MV-4-11 (cell line): ENCODE measurements at places on chromosomes 4 and X.
A peak's percentile ranks its signal among the peaks of the same experiment; 100 is the strongest.

GRCh38 chrX:152072236-152072635 is 66.1 kb downstream of the MAGEA10 start:
- peak; percentile 0 for DNase-seq

- DNase-seq = peak; percentile 34
Observed at GRCh38 chrX:63702556-63702955, 82.5 kb downstream of the ARHGEF9 start.

GRCh38 chr4:40837094-40837870 is 87.5 kb downstream of the NSUN7 start:
- DNase-seq = no peak

DNA sequence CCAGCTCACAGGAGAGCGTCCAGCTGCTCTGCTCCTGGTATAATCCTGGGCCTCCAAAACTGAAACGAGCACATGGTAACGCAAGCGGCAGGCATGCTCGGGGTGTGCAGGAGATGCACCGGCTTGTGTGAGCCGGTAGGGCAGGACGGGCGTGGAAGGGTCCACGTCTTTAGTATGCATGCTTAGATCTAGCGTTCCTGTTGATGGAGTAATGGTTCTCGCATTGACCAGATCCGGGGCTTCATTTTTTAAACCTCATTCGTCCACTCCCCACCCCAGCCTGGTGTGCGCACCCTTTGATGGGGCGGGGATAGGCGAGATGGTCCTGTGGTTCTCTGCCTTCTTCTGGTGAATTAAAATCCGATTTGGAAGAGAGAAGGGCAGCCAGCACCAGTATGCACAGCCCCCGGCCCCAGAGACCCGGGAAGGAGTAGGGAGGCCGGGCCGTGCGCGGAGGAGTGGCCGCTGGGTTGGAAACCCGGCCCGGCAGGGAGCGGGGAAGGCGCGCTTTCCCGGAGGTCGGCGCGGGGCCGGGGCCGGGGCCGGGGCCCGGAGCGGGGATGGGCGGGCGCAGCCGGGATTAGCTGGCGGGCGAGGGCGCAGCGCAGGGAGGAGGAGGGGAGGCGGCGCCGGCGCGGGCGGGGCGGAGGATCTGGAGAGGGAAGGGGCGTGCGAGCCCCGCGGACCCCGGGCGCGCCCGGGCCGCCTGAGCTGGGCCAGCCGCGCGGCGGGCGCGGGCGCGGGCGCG is 39.9 kb downstream of the FAM149A start:
- no peak for DNase-seq

DNA sequence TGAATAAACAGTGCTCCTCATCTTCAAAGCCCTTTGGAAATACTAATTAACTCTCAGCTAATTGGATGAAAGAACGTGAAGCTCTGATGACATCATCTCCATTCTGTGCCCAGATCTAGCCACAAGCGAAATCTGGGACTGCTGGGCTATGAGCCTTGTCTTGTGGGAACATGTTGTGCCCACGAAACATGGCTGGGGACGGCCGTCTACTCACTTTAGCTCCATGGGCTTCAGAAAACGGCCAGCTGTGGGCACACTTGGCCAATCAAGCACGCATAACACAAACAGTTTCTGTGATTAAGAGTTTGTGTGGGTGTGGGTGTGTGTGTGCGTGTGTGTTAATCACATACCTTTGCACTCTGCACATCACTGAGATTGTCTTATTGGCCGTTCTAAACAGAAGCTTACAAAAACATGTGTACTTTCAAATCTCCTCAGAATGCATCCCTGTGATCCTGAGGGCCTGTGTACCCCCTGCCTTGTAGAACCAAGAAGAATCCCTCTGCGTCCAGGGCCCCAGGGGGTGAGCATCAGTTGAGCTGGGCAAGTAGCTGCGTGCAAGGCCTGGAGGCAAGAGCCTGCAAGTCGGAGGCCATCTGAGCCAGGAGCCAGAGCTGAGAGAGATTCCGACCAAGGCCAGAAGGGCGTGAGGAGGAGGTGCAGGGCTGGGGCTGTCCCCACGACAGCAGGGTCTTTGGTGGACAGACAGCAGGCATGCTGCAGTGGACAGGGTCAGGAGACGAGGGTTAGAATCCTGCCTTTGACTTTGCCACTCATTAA is 18.7 kb upstream of the ZNF185 start:
- no peak for DNase-seq

GRCh38 chr4:89152972-89153371 is 41.6 kb downstream of the TIGD2 start:
- DNase-seq = no peak

DNA sequence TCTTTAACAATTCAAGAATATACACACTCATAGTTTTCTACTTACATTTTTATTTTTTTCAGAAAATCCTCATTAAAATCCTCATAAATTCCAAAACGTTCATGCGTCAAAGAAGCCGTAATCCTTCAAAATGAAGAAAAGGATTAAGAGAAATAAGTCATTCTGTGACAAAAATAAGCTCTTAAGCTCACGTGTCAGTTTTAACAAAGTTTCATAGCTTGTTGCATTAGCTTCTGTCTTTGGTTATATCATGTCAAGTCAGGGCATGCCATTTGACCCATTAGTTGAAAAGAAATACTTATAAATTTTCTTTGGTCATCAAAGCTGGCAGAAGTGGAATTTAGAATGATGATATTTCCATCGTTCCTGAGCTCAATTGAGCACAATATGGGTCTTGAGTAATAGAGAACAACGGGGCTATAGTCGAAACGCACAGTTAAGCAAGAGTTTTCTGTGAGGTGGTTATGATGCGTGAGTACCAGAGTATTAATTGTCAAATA is 185.2 kb upstream of the CTSO start:
- DNase-seq = no peak

DNA sequence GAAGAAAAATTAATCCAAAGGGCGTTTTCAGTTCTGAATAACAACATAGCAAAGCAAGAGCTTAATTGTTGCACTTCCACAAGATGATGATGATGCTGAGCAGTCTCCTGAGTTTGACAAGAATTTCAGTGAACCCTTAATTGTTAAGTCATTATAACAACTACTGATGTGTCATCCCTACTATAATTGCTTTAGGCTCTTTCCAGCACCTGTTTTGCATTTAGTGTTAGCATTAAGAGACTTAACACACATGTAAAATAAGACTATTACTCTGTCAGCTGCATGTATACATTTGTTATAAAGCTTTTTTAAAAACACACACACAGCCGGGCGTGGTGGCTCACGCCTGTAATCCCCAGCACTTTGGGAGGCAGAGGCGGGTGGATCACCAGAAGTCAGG is 37.9 kb upstream of the GALNT7 start:
- DNase-seq = no peak

GRCh38 chr4:99687120-99687519 is 29.5 kb upstream of the C4orf54 start:
- no peak for DNase-seq

GRCh38 chrX:39513836-39514235 is 583.9 kb downstream of the BCOR start:
- no peak for DNase-seq

GRCh38 chr4:113990886-113991285 is 11.4 kb upstream of the ARSJ start:
- no peak for DNase-seq

GRCh38 chr4:22202975-22203710 is 254.6 kb upstream of the KCNIP4 start:
- no peak for DNase-seq

- DNase-seq = peak; percentile 85
Observed at GRCh38 chr4:107718351-107718965, 1.6 kb downstream of the PAPSS1 start.

DNA sequence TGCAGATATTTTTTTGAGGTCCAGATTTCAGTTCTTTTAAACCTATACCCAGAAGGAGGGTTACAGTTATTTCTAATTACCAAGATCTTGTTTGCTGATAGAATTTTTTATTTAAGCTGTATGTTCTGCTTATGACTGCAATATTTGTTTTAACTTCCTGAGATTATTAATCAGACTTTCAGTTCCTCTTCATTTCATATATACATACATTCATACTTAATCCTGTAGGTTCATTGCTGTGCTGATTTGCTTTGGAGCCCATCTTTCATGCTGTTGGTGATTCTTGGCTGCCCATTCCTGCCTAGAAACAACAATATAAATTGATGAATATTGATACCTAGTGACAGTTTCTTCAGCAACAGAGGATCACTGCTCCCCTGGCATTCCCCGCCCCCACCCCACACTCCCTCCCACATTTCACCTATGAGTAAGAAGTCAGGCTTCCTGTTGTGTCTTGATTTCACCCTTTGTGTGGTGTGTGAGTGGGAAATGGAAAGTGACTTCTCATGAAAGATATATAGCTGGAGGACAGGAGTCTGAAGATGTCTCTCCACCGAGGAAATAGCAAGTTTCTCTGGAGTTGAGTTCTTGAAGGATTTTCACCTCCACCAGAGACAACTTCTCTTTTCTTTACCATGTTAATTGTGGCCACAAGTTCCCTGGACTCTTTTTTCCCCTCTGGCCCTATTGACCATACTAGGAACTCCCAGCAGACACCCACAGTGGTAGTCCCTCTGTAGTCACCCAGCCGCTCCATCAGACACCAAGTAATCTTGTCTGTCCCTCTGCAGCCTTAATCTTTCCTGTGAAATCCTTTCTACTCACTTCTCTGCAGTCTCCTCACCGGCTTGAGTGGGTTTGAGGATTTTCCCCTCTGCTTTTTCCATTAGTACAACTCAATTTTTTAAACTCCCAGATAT is 118.4 kb downstream of the ASB9 start:
- DNase-seq = no peak

DNA sequence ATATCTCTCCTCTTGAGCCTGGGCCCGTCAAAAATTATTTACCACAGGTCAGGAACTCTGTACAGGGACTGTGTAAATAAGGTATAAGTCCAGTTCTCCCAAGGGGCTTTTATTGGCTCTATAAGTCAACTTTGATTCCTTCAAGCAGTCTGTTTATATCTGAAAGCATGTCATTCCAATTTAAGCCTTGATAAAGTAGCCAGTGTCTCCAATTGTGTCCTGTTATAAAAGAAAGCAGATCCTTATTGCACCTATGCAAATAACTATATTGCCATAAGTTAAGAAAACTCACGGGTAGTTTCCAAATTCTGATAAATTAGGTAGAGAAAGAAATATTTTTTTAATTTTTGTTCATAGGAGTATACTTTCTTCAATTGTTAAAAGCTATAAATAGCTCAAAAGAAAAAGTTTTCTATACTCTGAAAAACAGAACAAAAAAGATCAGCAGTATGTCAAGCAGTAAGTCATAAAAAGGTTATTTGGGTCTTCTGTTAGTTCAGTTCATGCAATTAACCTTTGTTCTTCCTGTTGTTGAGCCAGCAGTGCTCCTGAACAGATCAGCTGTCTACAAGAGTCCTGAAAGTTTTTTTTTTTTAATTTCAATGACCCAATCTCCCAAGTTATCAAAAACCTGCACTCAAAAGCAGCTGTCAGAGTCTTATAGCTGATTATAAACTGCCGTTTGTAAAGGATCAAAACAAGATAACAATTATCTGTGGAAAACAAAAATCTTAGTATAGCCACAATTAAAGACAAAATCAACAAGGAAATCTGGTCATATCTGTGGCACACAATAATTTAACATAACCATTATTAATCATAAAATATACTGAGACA is 178.4 kb upstream of the GALNT7 start:
- no peak for DNase-seq

DNA sequence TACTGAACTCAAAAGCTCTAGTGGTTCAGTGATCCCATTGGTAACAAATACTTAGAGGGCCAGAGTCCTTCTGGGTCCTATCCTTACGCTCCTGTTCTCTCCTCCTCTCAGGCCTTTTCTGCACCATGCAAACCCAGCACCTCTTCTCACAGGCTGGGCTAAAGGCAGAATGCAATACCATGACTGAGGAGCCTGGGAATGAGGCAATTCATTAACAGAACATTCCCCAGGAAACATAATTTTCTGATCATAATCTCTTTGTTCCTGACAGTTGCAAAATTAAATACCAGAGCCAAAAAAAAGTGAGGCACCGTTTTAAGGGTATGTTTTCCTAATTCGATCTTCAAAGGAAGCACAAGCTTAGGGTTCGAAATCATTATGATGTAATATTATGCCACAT is 9.0 kb downstream of the SORBS2 start:
- no peak for DNase-seq

- no peak for DNase-seq
Observed at GRCh38 chrX:140866446-140866845, 135.9 kb upstream of the SPANXB1 start.

DNA sequence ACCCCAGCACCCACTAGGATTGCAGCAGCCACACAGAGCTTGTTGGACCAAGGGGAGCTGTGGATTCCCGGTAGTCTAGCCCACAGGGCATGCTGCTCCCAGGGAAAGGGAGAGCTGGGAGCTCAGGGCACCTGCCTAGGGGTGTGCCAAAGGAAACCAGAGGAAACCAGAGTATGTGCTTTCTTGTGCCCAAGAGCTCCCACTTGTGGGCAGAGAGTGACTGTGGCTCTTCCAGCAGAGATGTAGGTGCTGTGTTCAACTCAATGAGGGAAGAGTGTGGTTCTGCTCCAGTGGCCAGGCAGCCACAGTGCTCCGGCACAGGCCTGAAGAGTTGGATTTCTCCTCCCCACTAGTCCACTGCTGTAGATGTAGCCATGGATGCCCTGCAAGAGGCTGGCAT is 1050.0 kb upstream of the INTU start:
- DNase-seq = no peak

DNA sequence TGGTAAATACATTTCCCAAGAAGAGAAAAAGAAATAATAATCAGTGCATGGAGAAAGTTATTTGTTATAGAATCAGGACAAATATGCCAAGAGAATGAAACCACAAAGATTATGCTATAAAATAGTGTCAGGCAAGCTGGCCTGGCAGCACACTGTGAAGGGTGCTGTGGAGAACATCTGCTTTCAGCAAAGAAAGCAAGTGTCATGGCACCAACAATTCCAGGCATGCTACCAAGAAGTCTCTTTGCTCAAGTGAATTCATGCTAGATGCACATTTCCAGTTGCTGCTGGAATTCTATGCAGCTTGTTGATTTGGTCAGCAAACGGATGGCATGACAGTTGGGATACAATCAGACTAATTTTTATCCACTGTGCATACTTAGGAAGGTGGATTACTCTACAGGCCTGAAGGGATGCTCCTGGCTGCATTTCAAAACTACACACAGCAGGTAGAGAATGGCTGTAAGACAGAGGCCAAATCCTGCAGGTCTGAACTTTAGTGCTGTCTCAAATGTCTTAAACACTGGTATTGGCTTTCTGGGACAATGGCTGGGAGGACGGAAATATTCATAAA is 154.6 kb upstream of the FAT1 start:
- DNase-seq = no peak

GRCh38 chrX:24235084-24235710 is 78.7 kb downstream of the SUPT20HL2 start:
- DNase-seq = no peak

- DNase-seq = peak; percentile 42
Observed at GRCh38 chr4:185092535-185093197, 50.4 kb upstream of the SLC25A4 start.

DNA sequence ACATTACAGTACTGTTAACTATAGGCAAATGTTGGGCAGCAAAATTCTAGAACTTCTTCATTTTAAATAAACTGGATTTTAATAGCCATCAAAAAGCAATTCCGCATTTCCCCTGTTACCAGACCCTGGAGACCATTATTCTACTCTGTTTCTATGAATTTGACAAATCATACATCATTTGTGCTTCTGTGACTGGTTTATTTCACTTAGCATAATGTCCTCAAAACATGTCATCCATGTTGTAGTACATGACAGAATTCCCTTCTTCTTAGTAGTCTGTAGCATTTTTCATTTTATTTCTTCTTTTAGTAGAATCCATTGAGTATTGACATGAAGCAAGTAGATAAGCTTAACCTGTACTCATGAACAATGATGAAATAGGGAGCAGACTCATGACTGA is 59.4 kb upstream of the PPP4R3C start:
- DNase-seq = no peak

- DNase-seq = no peak
Observed at GRCh38 chr4:180852738-180853137, 1390.5 kb upstream of the TENM3 start.

GRCh38 chr4:176453079-176453478 is 133.3 kb downstream of the SPCS3 start:
- DNase-seq = no peak
